A549 treated with Hydrocortisone at 1 μM for 4 hours (cell line): ENCODE measurements at places on chromosomes 13 and 19. TPM values are rescaled to one million over a fixed set of nuclear protein-coding genes. Genes with fewer than 3 reads are reported as not detected.

The DLEU7 gene
- total RNA-seq, result not detected in 5 replicates

The CAMSAP3 gene
- total RNA-seq, result 4.1 to 6.2 TPM (median 5.4 TPM) in 5 replicates

The DIAPH3 gene
- total RNA-seq, result 6.1 to 10.8 TPM (median 7.8 TPM) in 5 replicates

The LILRB1 gene
- total RNA-seq, result 0.02 TPM in 1 of 5 replicates, not detected in the others

The ADM5 gene
- 3.1 to 6.1 TPM (median 5.4 TPM) in 5 replicates for total RNA-seq

The WTIP gene
- total RNA-seq, result 29.8 to 36.5 TPM (median 32.9 TPM) in 5 replicates

The CGB5 gene
- total RNA-seq, result 0.21 to 0.49 TPM (median 0.23 TPM) in 5 replicates

The PIK3R2 gene
- 2.0 to 13.2 TPM (median 10.1 TPM) in 5 replicates for total RNA-seq

The SBNO2 gene
- total RNA-seq, result 28.6 to 34.8 TPM (median 32.0 TPM) in 5 replicates

The S1PR5 gene
- total RNA-seq, result 1.2 to 1.9 TPM (median 1.6 TPM) in 5 replicates

The ADAMTSL5 gene
- 3.4 to 4.2 TPM (median 3.5 TPM) in 5 replicates for total RNA-seq

The MIR17HG gene
- total RNA-seq, result 0.46 to 1.4 TPM (median 0.88 TPM) in 5 replicates

The PABPC3 gene
- total RNA-seq, result 0.12 to 0.17 TPM (median 0.15 TPM) in 5 replicates

The ZNF221 gene
- 0.51 to 0.84 TPM (median 0.60 TPM) in 5 replicates for total RNA-seq

The ZNF761 gene
- total RNA-seq, result 6.8 to 8.7 TPM (median 7.8 TPM) in 5 replicates

The ZNF66 gene
- not detected in 5 replicates for total RNA-seq

The URAD gene
- total RNA-seq, result not detected in 5 replicates

The GSX1 gene
- total RNA-seq, result not detected in 5 replicates

The EDDM13 gene
- not detected in 5 replicates for total RNA-seq

The CD22 gene
- 0.68 to 1.2 TPM (median 0.95 TPM) in 5 replicates for total RNA-seq

The CPT1C gene
- 10.9 to 14.1 TPM (median 11.8 TPM) in 5 replicates for total RNA-seq

The KCNN1 gene
- 0.41 to 1.2 TPM (median 0.66 TPM) in 5 replicates for total RNA-seq

The UBE2L5 gene
- total RNA-seq, result not detected in 5 replicates

The LGALS14 gene
- not detected in 5 replicates for total RNA-seq

The C19orf85 gene
- total RNA-seq, result not detected in 5 replicates

The CXCL17 gene
- 0.09 TPM in 1 of 5 replicates, not detected in the others for total RNA-seq

The PNMA8A gene
- total RNA-seq, result 8.5 to 11.6 TPM (median 9.4 TPM) in 5 replicates

The PPP5C gene
- total RNA-seq, result 78.6 to 84.5 TPM (median 83.2 TPM) in 5 replicates

The PDX1 gene
- total RNA-seq, result 0.05 to 0.12 TPM (median 0.06 TPM) in 4 of 5 replicates, not detected in the other

The RGL3 gene
- total RNA-seq, result 0.92 to 1.8 TPM (median 1.3 TPM) in 5 replicates

The SARS2 gene
- total RNA-seq, result 50.9 to 52.4 TPM (median 52.1 TPM) in 5 replicates

The DNAAF3 gene
- 5.2 to 6.4 TPM (median 5.6 TPM) in 5 replicates for total RNA-seq

The PGLYRP2 gene
- 0.10 TPM in 1 of 5 replicates, not detected in the others for total RNA-seq

The TGFB1 gene
- total RNA-seq, result 131 to 147 TPM (median 141 TPM) in 5 replicates

The STARD13 gene
- total RNA-seq, result 5.3 to 7.2 TPM (median 5.9 TPM) in 5 replicates

The SEMA6B gene
- total RNA-seq, result 5.1 to 5.9 TPM (median 5.8 TPM) in 5 replicates
